Stimulated activated CD8-positive, alpha-beta memory T cell treated with anti-CD3 and anti-CD28 coated beads, Interleukin-2, amount 100 ng/mL, for 1 hour (primary cell): ENCODE measurements at places on chromosomes 12 and 14.

DNA sequence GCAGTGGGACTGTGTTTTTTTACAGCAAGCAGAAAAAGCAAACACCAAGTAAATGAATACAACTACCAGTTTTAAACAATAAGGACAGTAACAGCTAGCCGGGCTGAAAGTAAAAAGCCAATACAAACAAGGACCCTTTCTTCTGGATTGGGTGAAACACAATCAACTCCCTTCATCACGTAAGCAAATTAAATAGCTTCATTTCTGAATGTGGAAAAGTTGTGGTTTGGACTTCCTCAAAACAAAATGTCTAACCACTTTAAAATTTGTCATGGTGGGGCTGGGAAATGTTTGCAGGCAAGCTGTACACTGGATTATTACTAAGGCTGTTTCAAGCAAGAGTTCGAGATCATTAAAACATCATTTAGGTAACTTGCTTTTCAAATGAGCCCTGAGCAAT is 47.4 kb downstream of the TCHP start:
- DNase-seq: no peak

GRCh38 chr12:48459259-48459658 is 13.1 kb upstream of the ANP32D start:
- DNase-seq: no peak

- no peak for DNase-seq
These were observed 392.6 kb downstream of the CCDC91 start for GRCh38 chr12:28582672-28583376.

DNA sequence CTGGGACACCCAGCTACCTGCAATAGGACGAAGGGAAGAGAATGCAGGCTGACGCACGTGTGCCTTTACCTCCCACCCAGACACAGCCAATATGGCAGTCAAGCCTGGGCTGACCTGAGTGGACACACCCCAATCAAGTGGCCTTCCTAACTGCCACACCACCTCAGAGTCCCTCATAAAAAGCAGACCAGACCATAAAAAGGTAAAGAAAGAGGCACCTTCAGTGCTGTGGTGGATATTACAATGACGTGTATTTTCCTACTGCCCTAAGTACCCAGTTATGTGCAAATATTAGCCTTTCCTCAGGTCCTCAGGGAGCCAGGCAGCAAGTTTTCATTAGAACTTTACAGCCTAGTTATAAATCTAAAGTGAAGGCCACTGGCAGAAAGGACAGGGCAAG is 75.8 kb downstream of the KCNK10 start:
- no peak for DNase-seq

GRCh38 chr14:73259837-73260236 is 22.5 kb downstream of the PAPLN start:
- no peak for DNase-seq

GRCh38 chr14:64701660-64702059 is 2.6 kb upstream of the PLEKHG3 start:
- DNase-seq: no peak

GRCh38 chr12:125568306-125568705 is 503.1 kb downstream of the AACS start:
- no peak for DNase-seq

DNA sequence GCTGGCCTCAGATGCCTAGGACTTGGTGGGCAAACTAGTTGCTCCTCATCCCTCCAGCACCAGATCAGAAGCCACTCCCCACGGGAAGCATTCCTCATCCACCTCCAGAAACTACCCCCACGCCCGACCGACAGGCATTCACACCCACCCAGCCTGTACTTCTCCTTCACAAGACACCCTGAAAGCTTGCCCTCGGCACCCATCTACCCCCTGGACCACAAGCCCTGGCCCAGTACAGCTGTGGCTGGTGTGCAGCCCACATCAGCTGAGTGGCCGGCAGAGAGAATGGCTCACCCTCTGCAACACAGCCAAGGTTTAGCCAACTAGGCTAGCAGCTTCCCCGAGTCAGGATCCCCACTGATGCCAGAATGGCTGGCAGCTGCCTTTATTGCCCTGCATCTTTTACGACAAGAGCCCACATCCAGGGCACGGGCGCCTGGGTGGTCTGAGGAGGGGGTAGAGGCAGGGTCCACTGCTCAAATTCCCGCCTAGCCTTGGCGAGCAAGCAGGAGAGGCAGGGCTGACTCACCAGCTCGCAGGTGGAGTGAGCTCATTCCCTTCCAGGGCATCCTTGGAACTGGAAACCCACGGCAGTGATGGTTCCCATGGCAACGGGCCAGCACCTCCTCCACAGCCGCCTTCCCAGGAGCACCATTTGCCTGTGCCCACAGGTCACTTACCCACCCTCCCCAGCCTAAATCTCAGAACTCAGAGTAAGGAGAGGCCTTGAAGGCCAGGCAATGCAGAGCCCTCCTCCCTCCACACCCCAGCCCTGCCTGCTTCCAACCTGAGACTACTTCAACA is 17.1 kb downstream of the ACTN1 start:
- no peak for DNase-seq

DNA sequence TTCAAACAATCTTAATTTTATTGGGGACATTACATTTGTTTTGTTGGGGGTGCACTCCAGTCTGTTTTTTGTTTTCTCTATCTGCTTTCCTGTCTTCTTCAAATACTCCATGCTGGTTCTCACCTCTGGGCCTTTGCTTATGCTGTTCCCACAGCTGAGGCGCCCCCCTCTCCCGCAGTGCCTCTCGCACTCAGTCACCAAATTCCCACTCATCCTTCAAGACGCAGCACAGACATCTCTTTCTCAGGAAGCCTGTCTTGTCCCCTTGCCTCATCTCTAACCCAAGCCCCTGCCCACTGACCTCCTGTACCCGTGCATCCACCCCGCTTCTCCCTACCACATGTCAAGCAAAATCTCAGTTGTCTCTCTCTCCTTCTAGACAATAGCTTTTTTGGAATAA is 43.7 kb upstream of the PRMT8 start:
- no peak for DNase-seq

DNA sequence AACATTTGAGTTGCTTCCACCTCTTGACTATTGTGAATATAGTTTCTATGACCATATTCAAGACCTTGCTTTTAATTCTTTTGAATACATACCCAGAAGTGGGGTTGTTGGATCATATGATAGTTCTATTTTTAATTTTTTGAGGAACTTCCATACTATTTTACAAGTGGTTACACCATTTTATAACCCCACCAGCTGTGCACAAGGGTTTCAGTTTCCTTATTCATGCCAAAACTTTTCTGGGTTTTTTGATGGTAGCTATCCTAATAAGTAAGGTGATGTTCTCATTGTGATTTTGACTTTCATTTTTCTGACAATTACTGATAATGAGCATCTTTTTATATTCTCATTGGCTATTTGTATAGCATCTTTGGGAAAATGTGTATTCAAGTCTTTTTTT is 109.4 kb upstream of the GARIN2 start:
- no peak for DNase-seq

DNA sequence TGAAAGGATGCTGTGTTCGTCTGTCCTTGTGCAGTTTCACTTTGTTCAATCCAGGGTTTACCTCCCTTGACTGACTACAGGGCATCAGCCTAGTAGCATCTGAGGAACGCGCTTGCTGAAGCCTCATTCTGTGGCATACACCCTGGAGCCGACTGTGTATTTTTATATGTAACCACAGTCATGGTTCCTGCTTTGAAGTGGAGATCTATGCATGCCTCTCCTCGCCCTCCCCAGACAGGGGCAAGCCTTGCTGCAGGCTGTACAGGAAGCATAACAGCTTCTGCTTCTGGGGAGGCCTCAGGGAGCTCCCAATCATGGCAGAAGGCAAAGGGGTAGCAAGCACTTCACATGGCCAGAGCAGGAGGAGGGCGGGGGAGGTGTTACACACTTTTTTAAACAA is 262.1 kb downstream of the BCL11B start:
- DNase-seq: no peak

DNA sequence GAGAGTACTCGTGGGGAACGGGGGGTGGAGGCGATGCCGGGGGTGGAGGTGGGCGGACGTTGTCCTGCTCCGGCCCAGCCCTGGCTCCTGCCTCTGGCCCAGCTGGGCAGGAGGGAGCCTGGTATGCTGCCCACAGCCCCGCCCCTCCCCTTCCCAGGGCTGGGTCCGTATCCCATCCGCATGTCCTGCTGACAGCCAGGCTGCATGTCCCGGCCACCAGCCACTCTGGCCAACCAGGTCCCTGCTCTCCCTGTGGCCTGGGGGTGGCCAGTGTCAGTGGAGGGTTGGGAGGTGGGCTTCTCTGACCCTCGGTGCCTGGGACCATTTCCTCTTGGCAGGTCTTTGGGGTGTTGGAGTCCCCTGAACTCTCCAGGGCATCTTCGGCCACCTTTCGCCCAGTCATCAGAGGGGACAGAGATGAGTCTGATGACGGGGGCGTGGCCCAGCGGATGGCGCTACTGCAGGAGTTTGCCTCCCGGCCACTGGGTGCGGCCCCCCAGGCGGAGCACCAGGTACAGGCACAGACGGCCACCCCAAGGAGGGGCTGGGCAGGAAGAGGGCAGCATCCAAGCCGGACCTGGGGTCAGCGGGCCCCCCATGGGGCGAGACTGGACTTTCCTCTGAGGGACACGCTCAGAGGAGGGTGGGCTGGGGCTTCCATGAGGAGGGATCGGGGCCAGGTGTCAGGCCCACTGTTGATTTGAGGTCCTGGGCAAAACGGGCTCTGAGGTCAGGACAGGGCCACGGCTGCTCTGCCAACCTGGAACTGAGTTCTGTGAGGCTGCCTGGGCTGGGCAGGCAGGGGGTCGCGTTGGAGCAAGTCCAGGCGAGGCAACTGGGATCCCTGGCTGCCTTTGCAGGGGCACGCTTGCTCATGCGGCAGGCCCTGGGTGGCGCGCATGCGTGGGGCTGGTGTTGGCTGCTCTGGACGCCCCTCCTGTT is 20.2 kb downstream of the CEP170B start:
- DNase-seq: no peak

- DNase-seq: no peak
These were observed at the start of gene SLC17A8 for GRCh38 chr12:100356644-100357223. SLC17A8 (plus strand) TSS chr12:100357074; CDS start chr12:100357392, 318 bp downstream.

- DNase-seq: no peak
These were observed 727.6 kb upstream of the TMEM132C start for GRCh38 chr12:127539226-127539858.

- no peak for DNase-seq
These were observed 62.4 kb downstream of the PUS7L start for GRCh38 chr12:43696154-43696553.

DNA sequence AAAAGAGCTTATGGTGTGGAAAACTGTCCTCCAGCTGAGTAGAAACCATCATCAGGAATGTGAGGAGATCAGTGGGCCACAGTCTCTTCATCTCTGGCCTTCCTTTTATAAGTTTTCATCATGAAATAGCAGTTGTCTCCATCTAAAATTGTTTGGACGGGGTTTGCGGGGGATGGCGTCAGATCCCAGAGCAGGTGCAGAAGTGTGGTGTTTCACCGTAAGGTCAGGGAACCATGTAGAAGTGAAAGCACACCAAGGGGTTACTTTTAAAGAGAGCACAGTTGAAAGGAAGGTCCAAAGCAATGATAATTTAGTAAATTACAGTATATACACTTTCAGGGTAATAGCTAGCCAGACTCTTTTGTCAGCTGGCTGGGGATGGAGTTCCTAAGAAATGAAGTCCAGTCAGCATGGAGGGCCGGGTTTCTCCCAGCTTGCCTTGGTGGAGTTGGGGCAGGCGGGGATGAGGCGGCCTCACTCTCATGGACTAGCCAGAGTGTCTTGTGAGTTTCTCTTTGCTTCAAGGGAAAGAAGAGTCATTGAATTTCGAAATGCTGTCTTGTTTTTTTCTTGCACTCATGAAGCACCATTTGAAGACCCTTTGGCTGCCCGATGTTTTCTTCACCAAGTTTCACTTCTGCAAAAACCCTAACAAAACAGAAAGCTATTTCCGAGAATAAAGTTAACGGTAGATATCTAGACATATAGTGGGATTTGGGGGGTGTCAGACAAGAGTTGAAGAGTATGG is 100.6 kb downstream of the ETV6 start:
- DNase-seq: no peak

GRCh38 chr14:39060818-39061437 is 42.1 kb downstream of the SEC23A start:
- DNase-seq: no peak

DNA sequence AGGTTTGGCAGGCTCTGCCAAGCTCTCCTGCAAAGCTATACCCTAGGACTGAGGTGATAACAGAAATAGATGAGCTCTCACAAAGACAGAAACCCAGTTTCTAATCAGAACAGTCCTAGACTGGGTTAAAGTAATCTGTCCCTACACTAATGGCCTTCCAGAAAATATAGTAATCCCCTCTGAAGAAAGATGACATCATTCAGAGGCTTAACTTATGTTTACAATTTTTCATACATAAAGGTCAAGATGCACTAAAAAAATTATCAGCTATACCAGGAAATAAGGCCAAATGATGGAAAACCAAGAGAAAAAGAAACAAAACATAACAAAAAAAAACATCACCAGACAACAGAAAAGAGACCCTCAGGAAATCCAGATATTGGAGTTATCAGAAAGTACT is 4.9 kb upstream of the WASHC4 start:
- no peak for DNase-seq
